ENCODE measurements at places on chromosomes 2 and 18.

DNA sequence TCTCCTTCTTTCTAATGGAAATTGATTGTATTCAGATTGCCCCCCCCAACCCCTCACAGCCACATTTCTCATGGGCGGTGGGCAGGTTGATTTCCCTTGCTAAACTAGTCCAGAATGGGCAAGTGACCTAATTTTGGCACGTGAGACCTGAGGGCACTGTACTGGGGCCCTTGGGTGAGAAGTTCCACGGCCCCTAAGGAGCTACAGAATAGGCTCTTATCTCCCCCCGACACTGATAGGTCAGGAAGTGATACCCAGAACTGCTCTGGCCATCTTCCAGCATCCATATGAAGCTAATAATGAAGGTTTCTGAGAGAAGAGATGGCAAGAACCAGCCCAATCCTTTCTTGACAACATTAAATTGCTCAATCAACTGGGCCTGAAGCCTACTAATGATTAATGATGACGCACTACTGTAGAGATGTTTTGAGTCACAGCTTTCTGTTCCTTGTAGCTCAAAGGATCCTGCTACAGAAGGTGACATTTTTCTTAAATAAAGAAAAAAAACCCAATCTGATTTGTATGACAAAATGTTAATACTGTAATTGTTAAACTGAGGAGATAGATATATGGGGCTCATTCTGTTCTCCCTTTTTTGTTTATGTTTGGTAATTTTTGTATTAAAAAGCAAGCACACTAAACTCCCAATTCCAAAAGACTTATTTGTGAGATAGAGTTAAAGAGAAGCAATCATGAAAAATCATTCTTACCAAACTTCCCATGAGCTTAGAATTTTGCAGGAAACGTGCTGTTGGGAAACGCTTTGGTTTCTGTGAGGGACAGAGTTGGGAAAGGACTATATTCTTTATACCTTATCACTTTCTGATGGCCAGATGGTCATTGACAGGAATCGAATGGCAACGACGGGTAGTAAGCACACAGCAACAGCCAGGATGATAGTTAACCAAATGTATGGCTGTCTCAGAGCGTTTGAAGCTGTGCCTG, 28.2 kb upstream of the NARS1 start:
- peak; percentile 94 for DNase-seq

GRCh38 chr2:37588316-37588777, 83.1 kb downstream of the CDC42EP3 start:
- no peak for DNase-seq

DNA sequence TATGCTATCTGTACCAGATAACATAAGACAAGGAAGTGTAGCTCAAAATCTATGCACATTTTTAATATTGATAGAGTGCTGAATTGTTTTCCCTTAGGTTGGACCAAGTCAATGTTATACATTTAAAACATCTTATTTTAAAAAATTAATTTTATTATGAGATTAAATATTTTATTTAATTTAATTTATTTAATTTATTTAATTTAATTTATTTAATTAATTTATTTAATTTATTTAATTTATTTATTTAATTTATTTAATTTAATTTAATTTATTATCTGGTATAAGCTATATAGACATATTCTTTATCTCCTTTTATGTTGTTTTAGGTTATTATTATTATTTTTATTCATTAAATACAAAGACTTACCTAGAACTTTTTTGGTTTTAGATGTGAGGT, 551.7 kb upstream of the LRRTM1 start:
- DNase-seq = no peak

DNA sequence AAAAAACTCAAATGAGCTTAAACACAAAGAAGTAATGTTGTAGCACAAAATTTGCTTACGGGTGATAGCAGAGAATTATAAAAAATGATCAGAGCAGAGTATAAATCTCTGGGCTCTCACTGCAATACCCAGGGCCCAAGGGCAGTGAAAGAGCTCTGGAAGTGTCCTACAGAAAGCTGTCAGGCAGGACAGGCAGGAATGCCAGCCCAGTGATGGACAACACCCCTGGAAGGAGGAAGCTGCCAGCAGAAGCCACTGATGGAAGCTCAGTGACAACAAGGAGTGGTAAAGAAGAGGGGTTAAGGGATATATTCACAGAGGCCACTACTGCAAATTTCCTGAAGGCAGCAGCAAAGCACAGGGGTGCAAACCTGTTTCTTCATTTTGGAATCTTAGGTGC, 214.9 kb downstream of the L3MBTL4 start:
- no peak for DNase-seq

GRCh38 chr2:149033716-149034115, 4.8 kb upstream of the LYPD6B start:
- DNase-seq = no peak

DNA sequence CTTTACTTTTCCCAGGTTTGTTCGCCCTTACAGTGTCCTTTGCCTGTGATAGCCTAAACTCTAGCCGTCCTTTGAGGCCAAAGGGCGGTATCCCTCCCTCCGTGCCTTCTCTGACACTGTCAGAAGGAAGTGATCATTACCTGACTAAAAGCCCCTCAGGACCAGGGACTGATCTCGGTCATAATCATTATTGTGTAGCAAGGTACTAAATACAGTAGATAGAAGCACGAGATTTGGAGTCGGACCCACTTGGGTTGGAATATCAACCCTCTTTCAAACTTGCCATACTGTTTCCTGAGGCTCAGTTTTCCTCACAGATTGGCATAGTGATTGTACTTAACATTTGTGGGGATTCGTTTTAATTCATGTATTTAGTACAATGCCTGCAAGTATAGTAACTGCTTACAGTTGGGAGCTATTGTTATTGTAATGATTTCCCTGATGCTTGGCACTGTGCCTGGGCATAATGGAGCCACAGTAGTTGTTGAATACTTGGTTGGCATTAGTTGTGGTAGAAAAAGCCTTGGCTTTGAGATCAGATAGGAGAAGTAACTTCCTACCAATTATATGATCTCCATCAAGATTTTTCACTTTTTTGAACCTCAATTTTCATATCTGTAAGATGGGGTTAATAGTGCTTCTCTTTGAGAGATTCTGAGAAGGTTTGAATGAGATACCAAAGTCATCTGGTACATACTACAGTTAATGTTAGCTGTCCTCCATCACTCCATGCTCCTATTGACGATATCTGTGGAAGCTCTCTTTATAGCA, 836 bp downstream of the STK11IP start:
- no peak for DNase-seq

- DNase-seq = no peak
Observed at GRCh38 chr2:205734436-205735037, 52.2 kb downstream of the NRP2 start.

- DNase-seq = peak; percentile 71
Observed at GRCh38 chr2:207037896-207038295, 98.6 kb downstream of the CPO start.

- DNase-seq = no peak
Observed at GRCh38 chr18:49045585-49045984, 94.8 kb upstream of the SMAD7 start.

DNA sequence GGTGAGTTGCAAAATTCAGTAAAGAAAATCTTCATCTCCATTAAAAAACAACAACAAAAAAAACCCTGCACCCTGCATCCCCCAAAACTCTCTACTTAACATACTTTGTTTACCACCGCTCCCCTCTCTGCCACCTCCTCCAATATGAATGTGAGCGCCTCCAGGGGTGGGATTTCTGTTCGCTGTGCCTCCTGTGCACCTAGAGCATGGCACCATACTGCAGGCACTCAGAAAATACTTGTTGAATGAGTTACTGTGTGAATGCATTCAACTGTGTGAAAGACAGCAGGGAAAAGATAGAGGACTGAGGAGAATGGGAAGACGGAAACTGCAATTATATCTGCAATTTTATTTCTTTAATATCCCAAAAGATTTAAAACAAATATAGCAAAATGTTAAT, 4.5 kb downstream of the CEBPZ start:
- DNase-seq = no peak

- no peak for DNase-seq
Observed at GRCh38 chr2:229636571-229636970, 77.8 kb downstream of the DNER start.

- DNase-seq = no peak
Observed at GRCh38 chr18:24601585-24601984, 141.1 kb downstream of the HRH4 start.

GRCh38 chr18:74396171-74397169, 60.6 kb downstream of the DIPK1C start:
- DNase-seq = no peak

- no peak for DNase-seq
Observed at GRCh38 chr2:186522450-186522849, 36.4 kb downstream of the ZC3H15 start.

GRCh38 chr2:200496696-200497095, 13.2 kb downstream of the KCTD18 start:
- no peak for DNase-seq

DNA sequence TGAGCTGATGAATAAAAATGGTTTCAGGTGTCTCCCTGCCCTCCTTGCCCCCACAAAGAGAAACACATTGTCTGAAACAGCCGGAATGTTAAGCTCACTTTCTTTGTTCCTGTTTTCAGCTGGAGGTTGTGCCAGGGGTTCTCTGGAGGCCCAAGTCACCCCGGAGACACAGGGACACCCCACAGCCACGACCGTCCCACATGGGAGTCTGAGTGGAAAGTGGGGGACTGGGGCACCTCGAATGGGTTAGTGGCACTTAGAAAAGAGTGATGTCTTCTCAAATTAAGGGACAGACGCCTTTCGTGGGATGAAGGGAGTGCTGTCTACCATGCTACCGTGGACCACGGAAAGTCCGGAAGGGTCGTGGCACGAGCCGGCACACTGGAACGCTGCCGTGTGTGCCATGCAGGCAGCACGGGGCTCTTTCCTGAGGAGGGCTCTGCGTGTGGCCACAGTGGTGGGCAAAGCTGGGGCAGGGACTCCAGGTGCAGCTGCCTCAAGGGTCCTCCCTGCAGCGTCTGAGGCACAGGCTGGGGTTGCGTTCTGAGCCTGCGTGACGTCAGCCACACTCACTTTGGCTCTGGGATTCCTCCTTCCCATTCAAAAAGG, 39.4 kb upstream of the CTDP1 start:
- DNase-seq = no peak

- DNase-seq = no peak
Observed at GRCh38 chr2:238869-239268, 25.0 kb downstream of the SH3YL1 start.

- peak; percentile 60 for DNase-seq
Observed at GRCh38 chr18:48990481-48991318, 39.9 kb upstream of the SMAD7 start.

DNA sequence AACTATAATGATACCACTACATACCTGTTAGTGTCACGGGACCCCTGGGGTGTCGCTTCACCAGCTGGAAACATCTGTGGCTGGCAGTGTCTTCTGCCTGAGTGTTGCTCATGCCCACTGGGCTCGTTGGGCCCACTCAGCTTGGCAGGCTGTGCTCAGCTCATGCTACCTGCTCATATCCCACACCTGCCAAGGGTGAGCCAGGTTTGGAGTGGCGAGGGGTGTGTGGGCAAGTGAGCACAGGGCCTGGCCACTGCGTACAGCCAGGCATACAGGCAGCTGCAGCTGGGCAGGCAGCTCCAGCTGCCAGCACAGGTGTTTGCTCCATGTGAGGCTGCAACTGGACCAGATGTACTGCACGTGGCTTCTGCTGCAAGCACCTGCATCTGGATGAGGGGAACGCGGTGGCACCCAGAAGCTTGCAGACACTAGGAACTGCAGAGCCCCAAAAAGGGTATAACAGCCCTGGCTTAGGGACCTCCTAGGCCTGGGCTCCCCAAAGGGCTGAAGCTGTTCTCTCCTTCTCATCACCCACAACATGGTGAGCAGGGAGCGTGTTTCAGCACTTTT, 70.1 kb downstream of the SUCLG1 start:
- DNase-seq = no peak

DNA sequence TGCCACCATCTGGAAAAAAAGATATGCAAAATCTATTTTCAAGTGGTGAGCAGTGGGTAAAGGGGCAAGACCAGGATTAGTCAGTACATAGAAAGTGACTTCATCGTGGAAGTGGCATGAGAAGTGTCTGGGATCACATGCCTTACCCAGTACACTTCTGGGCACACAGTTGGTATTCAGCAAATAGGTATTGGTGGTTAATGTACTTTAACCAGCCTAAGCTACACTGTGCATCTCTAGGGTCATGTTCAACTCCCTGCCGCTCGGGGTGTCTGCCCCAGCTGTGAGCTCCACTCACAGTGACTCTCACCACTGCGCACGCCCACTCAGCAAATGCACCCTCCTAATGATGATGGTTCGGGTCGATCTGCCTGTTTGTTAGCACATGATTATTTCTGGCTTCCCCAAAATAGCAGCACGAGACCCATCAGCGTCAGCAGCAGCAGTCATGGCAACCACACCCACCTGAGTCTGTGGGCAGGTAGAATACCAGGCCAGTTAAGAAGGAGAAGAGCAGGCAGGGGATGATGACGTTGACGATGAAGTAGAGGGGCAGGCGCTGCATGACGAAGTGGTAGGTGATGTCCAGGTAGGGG, 11.1 kb downstream of the CHRNA1 start:
- peak; percentile 32 for DNase-seq

GRCh38 chr2:207255565-207256470, 90.1 kb upstream of the KLF7 start:
- DNase-seq = no peak

- DNase-seq = no peak
Observed at GRCh38 chr2:86049529-86049928, 56.2 kb downstream of the POLR1A start.

- DNase-seq = no peak
Observed at GRCh38 chr18:13418013-13418710, 199.6 kb downstream of the LDLRAD4 start.

- DNase-seq = peak; percentile 9
Observed at GRCh38 chr18:3368193-3368592, 81.8 kb upstream of the TGIF1 start.

- DNase-seq = no peak
Observed at GRCh38 chr2:46193356-46193755, 103.9 kb upstream of the EPAS1 start.

GRCh38 chr2:106097038-106098000, 96.8 kb downstream of the UXS1 start:
- DNase-seq = no peak

DNA sequence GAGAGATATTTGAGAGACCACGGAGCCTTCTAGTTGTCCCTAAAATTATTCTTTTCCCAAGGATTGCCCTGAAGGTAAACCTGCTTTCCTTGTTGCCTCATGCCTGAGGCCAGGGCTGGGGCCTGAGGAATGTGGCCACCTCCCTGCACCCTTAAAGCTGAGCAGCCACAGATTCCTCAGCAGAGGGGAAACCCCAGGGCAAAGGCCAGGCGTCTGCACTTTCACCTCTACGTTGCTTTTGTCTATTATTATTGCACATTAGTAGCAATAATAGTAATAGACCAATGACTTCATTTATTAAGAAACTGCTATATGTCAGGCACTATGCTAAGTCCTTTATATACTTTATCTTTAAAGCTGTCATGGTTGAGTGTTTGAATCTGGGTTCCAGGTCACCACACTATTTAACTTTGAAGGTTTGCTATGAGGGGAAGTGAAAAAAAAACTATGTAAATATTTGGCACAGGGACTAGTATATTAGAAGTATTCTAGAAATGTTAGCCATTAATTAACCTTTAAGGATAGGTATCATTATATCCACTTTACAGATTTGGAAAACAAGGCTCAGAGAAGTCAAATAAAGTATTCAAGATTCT, 104.2 kb downstream of the LRRC30 start:
- no peak for DNase-seq

GRCh38 chr18:67845035-67845434, 328.5 kb upstream of the DSEL start:
- DNase-seq = no peak
